ENCODE measurements at places on chromosomes 7 and 10.

DNA sequence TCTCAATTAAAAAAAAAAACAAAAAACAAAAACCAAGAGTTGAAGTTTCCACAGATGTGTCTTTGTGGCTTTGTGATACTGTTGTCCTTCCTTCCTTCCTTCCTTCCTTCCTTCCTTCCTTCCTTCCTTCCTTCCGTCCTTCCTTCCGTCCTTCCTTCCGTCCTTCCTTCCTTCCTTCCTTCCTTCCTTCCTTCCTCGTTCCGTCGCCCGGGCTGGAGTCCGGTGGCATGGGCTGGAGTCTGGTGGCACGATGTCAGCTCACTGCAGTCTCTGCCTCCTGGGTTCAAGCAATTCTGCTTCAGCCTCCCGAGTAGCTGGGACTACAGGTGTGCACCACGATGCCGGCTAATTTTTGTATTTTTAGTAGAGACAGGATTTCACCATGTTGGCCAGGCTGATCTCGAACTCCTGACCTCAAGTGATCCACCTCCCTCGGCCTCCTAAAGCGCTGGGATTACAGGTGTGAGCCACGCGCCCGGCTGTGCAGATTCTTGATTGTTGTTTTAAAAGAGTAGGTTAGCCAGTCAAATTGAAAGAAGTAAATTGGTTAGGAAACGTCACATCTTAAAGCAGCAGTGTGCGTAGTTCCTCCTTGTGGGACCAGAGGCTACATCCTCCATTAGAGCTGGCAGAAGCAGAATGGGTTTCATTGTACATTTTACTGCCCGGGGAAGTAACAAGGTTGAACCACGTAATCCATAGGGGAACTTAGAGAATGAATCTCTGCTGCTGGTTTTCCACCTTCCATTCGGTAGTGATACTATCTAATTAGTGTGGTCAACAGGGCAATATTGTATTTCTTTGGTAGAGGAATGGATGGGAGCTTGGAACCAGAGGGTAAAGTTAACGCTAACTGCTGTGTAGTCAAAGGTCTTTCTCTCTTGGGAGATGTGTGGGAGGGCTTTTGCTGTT is 20.6 kb downstream of the DNAJB6 start:
- peaks cover 39% of the 10 kb centered on the region for H3K4me1 ChIP-seq
- DNase-seq, result no peak
- peaks cover 38% of the 10 kb centered on the region for H3K36me3 ChIP-seq
- no peak overlapping the region for H3K27ac ChIP-seq

DNA sequence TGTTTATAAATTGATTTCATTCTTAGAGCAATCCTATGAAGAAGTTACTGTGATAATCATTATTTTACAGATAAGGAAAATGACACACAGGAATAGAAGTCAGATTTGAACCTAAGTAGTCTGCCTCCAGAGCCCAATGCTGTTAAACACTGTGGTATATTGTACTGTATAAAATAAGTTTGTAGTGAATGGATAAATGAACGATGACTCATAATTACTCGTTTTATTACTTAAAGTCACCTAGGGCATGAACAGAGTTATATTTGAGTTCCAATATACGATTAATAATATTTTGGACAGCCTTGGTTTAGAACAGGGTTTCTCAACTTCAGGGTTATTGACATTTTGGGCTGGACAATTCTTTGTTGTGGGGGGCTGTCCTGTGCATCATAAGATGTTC is 7.8 kb upstream of the BTRC start:
- no peak overlapping the region for H3K4me3 ChIP-seq
- H3K27me3 ChIP-seq, result peaks cover 28% of the 10 kb centered on the region
- no peak overlapping the region for H3K27ac ChIP-seq
- DNase-seq, result no peak
- no peaks in the 10 kb centered on the region for H3K4me1 ChIP-seq

DNA sequence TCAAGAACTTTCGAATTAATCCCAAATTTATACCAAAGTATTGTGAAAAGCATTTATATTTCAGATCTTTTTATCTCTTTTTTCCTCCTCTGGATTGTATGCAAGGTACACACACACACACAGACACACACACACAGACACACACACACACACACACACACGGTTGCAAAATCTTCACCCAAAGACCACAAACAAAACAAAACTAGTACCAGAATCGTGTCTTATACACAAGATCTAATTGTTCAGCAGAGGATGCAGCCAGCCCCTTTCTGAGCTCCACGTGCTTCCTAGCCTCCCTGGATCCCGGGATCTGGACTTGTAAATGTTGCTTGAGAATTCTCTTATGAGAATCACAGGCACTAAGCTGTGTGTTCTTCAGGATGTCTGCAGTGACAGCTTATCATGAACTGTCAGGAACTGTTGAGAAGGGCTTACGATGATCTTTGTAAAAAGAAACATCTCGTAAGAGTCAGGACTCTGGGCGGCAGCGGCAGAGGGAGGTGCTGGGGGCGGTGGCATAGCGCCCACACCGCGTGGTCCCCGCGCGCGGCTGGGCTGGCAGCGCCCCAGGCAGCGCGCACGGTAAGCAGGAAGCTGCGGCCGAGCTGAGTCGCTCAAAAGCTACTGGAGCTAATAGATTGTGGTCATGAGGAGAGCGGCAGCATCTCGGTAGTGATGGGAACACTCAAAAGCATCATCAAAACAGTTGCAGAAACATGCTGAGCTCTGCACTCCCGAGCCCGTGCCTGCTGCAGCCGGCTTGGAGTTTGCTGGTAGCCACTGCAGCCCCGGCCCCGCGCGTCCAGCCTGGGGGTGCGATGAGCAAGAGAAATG is 277.6 kb downstream of the GATA3 start:
- peak overlapping the region; percentile 51 for H3K4me3 ChIP-seq
- peaks cover 30% of the 10 kb centered on the region for H3K27me3 ChIP-seq
- H3K4me1 ChIP-seq, result peaks cover 47% of the 10 kb centered on the region
- peak; percentile 89 for DNase-seq

DNA sequence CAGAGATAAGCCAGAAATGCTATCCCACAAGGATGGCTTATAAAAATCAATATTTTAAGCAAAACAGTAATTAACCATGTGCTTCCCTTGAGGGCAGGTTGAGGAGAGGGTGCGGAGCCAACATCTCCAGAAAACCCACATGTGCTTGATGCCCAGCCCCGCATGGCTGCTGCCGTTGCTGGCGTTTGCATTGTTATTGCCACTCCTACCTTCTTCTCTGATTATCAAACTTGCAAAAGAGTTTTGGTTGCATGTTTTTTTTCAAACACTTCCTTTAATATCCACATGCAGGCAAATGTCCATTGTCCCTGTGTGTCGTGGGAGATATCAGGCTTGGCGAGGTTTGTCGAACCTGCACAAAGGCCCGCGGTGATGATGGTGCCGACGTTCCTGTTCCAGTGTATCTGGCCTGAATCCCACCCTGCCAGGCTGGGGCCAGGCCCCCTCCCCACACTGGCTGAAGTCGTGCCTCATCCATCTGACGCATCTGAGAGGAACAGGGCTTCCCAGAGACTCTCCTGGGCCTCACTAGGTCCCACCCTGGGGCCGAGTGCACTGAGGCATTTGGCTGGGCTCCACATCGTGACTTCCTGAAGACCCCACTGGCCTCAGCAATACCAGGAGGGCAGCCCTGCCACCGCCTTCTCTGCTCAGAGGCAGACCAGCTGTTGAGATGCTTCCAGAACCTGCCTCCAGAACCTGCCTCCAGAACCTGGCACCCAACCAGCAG is 40.9 kb downstream of the TCERG1L start:
- H3K27ac ChIP-seq, result no peak overlapping the region
- H3K4me3 ChIP-seq, result no peak overlapping the region
- H3K36me3 ChIP-seq, result no peaks in the 10 kb centered on the region
- H3K27me3 ChIP-seq, result no peaks in the 10 kb centered on the region

DNA sequence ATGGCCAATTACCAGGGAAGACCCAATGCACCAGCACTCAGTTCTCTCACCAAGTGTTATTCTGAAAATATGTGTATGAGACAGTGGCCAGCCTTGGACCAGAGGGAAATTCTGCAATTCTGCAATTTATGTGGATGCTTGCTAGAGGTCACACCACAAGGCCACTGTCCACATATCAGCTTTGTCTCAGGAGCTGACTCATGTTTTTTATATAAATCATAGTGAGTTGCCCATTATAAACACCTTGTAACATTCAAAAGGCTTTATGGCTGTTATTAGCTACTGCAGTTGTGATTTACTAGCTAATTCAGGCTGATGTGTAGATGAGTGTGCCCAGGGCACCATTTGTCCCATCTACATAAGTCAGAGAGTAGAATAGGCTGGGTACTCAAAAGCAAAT is 649.0 kb downstream of the LRMDA start:
- H3K36me3 ChIP-seq, result no peaks in the 10 kb centered on the region
- no peak overlapping the region for H3K27ac ChIP-seq
- no peak overlapping the region for H3K4me3 ChIP-seq
- DNase-seq, result no peak
- H3K27me3 ChIP-seq, result no peaks in the 10 kb centered on the region
- H3K4me1 ChIP-seq, result no peaks in the 10 kb centered on the region

DNA sequence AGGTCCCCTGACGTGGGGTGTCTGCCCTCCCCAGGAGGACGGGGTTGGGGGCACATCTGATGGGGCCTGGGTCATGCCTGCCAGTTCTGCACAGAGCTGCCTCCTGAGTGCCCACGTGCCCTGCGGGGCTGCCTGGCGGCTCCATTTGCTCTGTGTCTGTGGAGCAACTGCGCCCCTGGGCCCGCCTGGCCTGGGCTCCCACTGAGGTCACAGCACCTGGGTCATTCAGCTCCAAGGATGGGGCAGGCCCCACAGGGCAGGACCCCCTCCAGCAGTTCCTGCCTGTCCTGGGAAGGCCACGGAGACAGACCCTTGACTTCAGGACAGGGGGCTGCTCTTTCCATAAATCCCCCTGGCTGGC is 590.6 kb downstream of the PTPRN2 start:
- no peak overlapping the region for H3K27ac ChIP-seq
- no peaks in the 10 kb centered on the region for H3K36me3 ChIP-seq

DNA sequence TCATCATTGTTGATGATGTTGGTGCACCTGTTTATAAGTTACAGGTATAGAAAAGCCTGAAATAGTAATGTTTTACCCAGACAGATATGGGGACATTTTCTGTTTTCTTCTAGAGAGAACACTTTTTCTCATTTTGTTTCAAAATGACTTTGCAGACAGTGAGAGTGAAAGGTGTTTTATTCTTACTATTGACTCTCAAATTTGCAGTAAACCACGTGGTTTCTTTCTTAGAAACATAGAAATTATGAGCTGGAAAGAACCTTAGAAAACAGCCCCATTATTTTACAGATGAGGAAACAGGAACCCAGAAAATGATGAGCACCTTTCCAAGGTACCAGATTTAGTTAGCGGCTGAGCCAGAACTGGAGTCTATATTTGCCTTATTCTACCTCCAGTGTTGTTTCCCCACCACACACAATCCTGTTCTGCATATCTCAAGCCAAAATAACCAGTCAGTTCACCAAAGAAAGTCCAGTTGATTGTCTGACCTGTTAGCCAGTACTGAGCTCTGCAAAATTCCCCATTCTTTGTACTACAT is 138.9 kb upstream of the AHR start:
- H3K36me3 ChIP-seq, result peaks cover 31% of the 10 kb centered on the region
- DNase-seq, result no peak
- H3K4me3 ChIP-seq, result no peak overlapping the region
- H3K27ac ChIP-seq, result peak overlapping the region; percentile 74
- H3K4me1 ChIP-seq, result peaks cover 47% of the 10 kb centered on the region
- no peaks in the 10 kb centered on the region for H3K27me3 ChIP-seq

- DNase-seq, result no peak
- H3K27me3 ChIP-seq, result peaks cover 15% of the 10 kb centered on the region
- no peak overlapping the region for H3K4me3 ChIP-seq
- no peaks in the 10 kb centered on the region for H3K4me1 ChIP-seq
These were observed 78.0 kb upstream of the ELMO1 start for GRCh38 chr7:37526623-37527022.
